B cell (primary cell): ENCODE measurements at places on chromosomes 3 and 15. TPM values are rescaled to one million over a fixed set of nuclear protein-coding genes. Genes with fewer than 3 reads are reported as not detected.

The ETV5 gene
- total RNA-seq = 0.10 and 0.74 TPM in 2 replicates

DNA sequence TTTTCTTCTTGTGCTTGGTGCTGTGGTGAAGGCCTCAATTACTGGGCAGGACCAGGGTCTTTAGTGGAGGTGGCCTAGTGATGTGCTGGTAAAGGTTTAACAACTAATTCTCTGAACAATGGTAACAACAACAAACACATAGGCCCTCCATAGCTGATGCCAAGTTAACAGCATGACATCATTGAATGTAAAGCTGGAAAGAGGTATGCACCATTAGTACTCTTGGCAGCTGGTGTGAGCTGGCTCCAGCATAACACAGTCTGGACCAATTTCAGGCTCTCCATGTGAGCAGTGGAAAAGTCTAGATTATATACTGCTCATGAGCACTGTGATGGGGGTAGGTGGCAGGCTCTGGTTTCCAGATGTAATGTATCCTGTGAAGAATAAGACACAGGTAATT is 61.8 kb downstream of the SLC7A14 start:
- DNase-seq = no peak

- DNase-seq = no peak
Measured at GRCh38 chr3:193343726-193344222, 34.8 kb downstream of the ATP13A5 start.

- no peak for DNase-seq
Measured at GRCh38 chr3:187242900-187243299, 45.6 kb downstream of the RTP1 start.
